ENCODE measurements at places on chromosomes 3 and 15. TPM values are rescaled to one million over a fixed set of nuclear protein-coding genes. Genes with fewer than 3 reads are reported as not detected.

DNA sequence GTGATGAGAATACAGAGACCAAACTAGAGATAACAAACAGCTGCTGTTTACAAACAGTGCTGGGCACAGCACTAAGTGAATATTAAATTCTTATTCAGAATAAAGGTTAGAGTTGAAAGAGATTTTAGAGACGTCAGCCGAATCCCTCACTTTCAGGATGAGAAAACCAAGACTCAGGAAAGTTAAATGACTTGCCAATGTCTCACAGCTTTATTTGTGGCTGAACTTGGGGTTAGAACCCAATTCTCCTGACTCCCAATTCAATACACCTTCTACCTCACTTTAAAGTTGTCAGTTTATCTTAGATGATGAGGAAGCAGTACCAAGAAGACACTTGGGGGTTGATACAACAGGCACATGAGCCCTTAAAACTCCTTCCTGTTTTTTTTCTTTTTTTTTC lies 180.9 kb downstream of the GAP43 start:
- H3K4me1 ChIP-seq: peaks cover 33% of the 10 kb centered on the region
- H3K27me3 ChIP-seq: no peaks in the 10 kb centered on the region
- no peak for DNase-seq

DNA sequence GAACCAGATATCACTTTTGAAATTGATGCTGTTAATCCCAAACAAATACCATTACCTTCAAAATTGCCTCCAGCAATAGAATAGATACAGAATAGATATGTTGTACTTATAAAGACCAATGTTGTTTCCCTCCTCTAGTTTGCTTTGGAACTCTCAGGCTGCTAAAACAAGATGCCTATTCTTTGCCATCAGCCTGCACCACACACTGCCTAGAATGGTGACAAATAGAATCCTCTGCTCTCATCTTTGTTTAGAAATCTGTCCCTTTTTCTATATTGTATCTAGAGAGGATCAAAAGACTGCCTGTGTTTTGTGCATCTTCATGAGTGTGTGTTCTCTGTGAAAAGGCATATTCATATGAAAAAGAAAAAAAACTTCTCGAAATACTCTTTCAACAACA lies 349.2 kb upstream of the CCDC54 start:
- H3K36me3 ChIP-seq: no peaks in the 10 kb centered on the region
- no peak overlapping the region for H3K4me3 ChIP-seq
- no peaks in the 10 kb centered on the region for H3K4me1 ChIP-seq
- H3K27me3 ChIP-seq: no peaks in the 10 kb centered on the region
- DNase-seq: no peak

GRCh38 chr15:25136119-25136518 lies 181.3 kb downstream of the SNRPN start:
- H3K36me3 ChIP-seq: no peaks in the 10 kb centered on the region
- DNase-seq: no peak
- H3K27me3 ChIP-seq: no peaks in the 10 kb centered on the region

DNA sequence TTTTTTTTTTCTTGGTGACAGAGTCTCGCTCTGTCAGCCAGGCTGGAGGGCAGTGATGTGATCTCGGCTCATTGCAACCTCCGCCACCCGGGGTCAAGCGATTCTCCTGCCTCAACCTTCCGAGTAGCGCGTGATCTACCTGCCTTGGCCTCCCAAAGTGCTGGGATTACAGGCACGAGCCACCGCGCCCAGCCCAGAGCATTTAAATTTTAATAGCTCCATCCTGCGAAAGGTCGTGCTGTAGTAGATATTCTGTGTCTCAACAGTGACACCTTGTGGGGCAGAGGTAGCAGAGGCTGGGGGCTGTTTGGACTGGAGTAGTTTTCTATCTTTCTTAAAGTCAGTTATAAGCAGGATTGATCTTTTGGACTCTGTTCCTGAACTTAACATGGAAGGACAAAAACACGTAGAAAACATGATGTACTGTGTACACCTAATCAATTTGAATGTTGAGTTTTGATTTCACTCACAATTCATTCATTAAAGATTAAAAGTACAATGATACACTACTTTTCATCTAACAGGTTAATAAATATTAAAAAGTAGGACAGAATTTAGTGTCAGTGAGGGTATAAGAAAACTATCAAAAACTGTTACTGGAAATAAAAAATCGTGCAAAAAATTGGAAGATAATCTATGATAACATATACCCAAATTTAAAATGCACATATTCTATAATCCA lies 11.0 kb upstream of the PDCD6IP start:
- H3K4me1 ChIP-seq: peaks cover 8% of the 10 kb centered on the region
- no peak overlapping the region for H3K27ac ChIP-seq
- no peaks in the 10 kb centered on the region for H3K36me3 ChIP-seq
- peak; percentile 42 for DNase-seq
- no peaks in the 10 kb centered on the region for H3K27me3 ChIP-seq

DNA sequence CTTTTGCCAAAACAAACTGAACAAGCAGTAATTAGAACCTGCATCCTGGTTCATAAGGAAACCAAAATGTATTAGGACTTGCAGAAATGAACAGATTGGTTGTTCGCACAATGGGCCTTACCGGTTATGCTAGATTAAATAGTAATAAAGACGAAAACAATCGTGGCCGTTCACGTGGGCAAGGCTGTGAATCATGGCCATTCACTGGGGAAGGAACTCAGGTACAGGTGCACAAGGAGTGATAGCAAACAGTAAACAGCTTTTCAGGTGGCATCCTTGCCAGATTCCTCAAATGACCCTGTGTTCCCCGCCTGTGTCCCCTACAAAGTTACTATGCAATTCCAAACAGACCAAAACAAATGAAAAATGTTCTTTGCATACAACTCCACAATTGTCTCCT lies 8.2 kb downstream of the LRIG1 start:
- peaks cover 20% of the 10 kb centered on the region for H3K4me1 ChIP-seq
- no peaks in the 10 kb centered on the region for H3K36me3 ChIP-seq
- no peak overlapping the region for H3K4me3 ChIP-seq
- no peak for DNase-seq
- H3K27ac ChIP-seq: no peak overlapping the region
- H3K27me3 ChIP-seq: no peaks in the 10 kb centered on the region

GRCh38 chr15:25378501-25378901 lies 60.3 kb downstream of the UBE3A start:
- H3K4me1 ChIP-seq: peaks cover 9% of the 10 kb centered on the region
- peak overlapping the region; percentile 49 for H3K27ac ChIP-seq
- peak; percentile 22 for DNase-seq
- peaks cover 11% of the 10 kb centered on the region for H3K36me3 ChIP-seq
- no peaks in the 10 kb centered on the region for H3K27me3 ChIP-seq
- H3K4me3 ChIP-seq: no peak overlapping the region

The REC114 gene
- total RNA-seq: not detected

The ABHD14A gene
- total RNA-seq: 11.8 TPM

The PTH1R gene
- total RNA-seq: 5.2 TPM

The TRAT1 gene
- total RNA-seq: not detected

The PATL2 gene
- total RNA-seq: 1.2 TPM
